ENCODE measurements at places on chromosomes 12 and 14. TPM values are rescaled to one million over a fixed set of nuclear protein-coding genes. Genes with fewer than 3 reads are reported as not detected.

Gene PSMA6
- 190 TPM for total RNA-seq

Gene LHX5
- not detected for total RNA-seq

DNA sequence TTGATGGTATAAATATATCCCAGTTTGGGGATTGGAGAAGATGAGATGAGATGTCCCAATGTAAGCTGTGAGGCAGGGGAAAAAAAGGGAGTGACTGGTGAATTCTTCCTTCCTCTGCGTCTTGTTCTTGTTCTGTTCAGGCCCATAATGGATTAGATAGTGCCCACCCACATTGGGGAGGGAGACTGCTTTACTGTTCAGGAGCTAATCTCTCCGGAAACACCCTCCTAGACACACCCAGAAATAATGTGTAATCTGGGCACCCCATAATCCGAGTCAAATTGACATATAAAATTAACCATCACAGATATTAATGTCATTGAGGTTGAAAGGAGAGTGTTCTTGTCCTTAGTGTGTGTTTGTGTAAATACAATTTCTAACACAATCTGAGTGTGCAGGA is 29.3 kb downstream of the ETV6 start:
- H3K36me3 ChIP-seq = no peaks in the 10 kb centered on the region
- no peaks in the 10 kb centered on the region for H3K4me1 ChIP-seq
- no peak overlapping the region for H3K4me3 ChIP-seq
- DNase-seq = no peak

- no peak overlapping the region for H3K4me3 ChIP-seq
- H3K27ac ChIP-seq = no peak overlapping the region
- H3K36me3 ChIP-seq = no peaks in the 10 kb centered on the region
- H3K4me1 ChIP-seq = no peaks in the 10 kb centered on the region
- DNase-seq = no peak
These were observed 321.1 kb downstream of the NOVA1 start for GRCh38 chr14:26276757-26277156.

Gene PEBP1
- 175 TPM for total RNA-seq

GRCh38 chr14:57254884-57255283 is 13.8 kb downstream of the EXOC5 start:
- no peak overlapping the region for H3K4me3 ChIP-seq
- no peak for DNase-seq
- no peaks in the 10 kb centered on the region for H3K36me3 ChIP-seq
- no peaks in the 10 kb centered on the region for H3K4me1 ChIP-seq

GRCh38 chr14:31275731-31276130 is 68.1 kb upstream of the HECTD1 start:
- H3K4me3 ChIP-seq = no peak overlapping the region
- DNase-seq = no peak
- no peak overlapping the region for H3K27ac ChIP-seq
- peaks cover 4% of the 10 kb centered on the region for H3K4me1 ChIP-seq

Gene RPS29
- total RNA-seq = 1,182 TPM

- peaks cover 17% of the 10 kb centered on the region for H3K36me3 ChIP-seq
- no peak for DNase-seq
- no peak overlapping the region for H3K4me3 ChIP-seq
- H3K27me3 ChIP-seq = no peaks in the 10 kb centered on the region
These were observed 7.3 kb downstream of the IFFO1 start for GRCh38 chr12:6548556-6548955.

DNA sequence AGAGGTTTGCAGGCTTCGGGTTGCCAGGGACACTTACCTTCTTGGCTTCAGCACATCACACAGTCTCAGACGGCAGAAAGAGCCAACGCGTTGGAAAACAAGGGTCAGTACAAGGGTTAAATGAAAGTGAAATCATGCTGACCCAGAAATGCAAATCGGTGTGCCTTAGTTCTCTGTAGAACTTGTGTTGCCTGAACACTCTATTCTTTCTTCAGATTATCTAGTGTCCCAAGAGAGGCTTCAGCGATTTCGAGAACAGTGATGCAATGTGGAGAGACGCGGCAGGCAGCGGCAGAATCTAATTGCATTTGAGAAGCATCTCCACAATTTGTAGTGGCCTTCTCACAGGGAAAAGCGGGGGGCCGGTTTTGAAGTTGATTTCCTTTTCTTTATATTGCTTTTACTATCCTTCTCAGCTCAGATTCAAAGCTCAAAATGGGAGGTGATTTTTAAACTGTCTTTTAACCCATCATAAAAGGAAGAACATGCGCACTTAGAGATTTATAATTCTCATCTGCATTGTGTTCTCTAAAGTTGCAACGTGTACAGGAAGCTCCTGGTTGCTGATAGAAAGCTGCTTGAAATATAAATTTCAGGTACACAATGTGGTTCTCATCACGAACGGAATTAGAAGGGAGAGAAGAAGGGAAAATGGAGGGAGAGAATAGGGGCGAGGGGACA is 67.8 kb upstream of the EGLN3 start:
- no peak overlapping the region for H3K27ac ChIP-seq
- DNase-seq = no peak
- H3K27me3 ChIP-seq = no peaks in the 10 kb centered on the region
- H3K36me3 ChIP-seq = no peaks in the 10 kb centered on the region
- no peaks in the 10 kb centered on the region for H3K4me1 ChIP-seq
- no peak overlapping the region for H3K4me3 ChIP-seq

DNA sequence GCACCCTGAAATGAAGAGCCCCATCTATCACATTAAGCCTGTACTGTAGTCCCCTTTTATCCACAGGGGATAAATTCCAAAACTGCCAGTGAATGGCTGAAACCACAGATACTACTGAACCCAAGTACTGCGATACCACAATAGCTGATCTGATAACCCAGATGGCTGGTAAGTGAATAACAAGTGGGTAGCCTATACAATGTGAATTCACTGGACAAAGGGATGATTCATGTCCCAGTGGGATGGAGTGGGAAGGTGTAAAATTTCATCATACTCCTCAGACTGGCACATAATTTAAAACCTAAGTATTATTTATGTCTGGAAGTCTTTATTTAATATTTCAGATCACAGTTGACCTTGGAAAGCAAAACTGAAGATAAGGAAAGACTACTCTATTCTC is 201.3 kb downstream of the GPHN start:
- no peaks in the 10 kb centered on the region for H3K27me3 ChIP-seq
- H3K27ac ChIP-seq = no peak overlapping the region
- peak; percentile 76 for DNase-seq
- no peaks in the 10 kb centered on the region for H3K4me1 ChIP-seq
- H3K4me3 ChIP-seq = no peak overlapping the region

Gene IFNG-AS1
- total RNA-seq = not detected

GRCh38 chr12:5262450-5262849 is 169.5 kb upstream of the NTF3 start:
- peak; percentile 83 for DNase-seq
- H3K27me3 ChIP-seq = no peaks in the 10 kb centered on the region
- no peak overlapping the region for H3K27ac ChIP-seq
- no peaks in the 10 kb centered on the region for H3K36me3 ChIP-seq

- no peaks in the 10 kb centered on the region for H3K4me1 ChIP-seq
- H3K4me3 ChIP-seq = no peak overlapping the region
- no peaks in the 10 kb centered on the region for H3K36me3 ChIP-seq
- no peaks in the 10 kb centered on the region for H3K27me3 ChIP-seq
These were observed 18.2 kb downstream of the IFNG-AS1 start for GRCh38 chr12:68007466-68007865.

Gene TAS2R50
- 2.3 TPM for total RNA-seq

DNA sequence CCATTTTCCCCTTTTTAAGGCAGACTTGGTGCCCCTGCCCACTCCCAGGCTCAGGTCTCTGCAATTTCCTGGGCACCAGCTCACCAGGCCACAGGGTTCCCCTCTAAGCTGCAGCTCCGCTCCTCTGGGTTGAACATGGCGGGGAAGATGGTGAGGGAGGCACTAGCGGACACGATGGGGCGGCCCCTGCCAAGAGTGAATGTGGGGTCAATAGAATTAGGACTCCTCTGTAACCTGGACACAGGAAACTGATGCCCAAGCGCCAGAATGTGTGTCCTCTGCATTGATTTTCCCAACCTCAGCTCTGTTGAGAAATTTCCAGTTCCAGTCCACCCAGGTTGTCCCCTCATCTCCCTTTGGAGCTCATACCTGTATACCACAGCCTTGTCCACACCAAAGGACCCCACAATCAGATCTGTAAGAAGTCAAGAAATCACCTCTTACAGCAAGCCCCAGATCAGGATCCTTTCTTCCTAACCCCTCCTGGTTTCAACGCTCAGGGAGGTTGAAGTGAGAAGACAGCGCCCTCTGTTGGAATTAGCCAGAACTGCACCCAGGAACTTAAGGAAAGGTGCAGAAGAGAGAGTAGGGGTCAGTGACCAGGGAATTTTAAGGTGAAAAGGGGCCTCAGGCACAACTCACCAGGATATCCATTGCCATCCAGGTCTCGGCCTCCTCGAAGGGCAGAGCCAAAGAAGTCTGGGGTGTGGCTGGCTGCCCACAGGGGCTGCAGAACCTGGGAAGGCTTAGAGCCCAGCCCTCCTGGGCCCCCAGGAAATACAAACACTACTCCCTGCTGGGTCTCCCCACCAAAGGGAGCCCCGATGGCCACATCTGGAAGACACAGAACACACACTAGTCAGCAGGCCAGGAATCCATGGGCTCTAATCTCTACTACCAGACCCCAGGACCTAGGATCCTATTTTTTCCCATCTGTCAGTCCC is 14.7 kb downstream of the ITGA5 start:
- no peak overlapping the region for H3K4me3 ChIP-seq
- no peaks in the 10 kb centered on the region for H3K4me1 ChIP-seq
- H3K36me3 ChIP-seq = peaks cover 68% of the 10 kb centered on the region
- peak; percentile 40 for DNase-seq

Gene KLRK1
- total RNA-seq = not detected

Gene CMKLR1
- under 0.01 TPM for total RNA-seq

DNA sequence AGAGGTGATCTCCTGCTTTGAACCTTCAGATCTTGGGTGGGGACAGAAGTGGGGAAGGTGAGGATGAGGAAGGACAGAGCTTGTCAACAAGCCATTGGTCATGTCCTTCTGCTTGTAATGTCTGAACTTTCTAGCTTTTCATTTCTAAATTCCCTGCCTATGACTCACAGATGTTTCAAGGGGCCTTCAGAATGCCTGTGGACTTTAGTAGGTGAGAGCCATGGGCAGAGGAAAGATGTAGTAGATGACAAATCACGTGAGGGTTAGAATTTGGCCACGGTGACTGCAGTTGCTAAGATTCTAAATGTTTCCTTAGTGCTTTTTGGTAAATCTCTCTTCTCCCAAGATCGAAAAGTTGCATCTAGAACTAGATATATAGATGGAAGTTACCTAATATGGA is 18.7 kb upstream of the CREBL2 start:
- peaks cover 9% of the 10 kb centered on the region for H3K27me3 ChIP-seq
- H3K36me3 ChIP-seq = no peaks in the 10 kb centered on the region
- DNase-seq = peak; percentile 71
- H3K4me1 ChIP-seq = no peaks in the 10 kb centered on the region

DNA sequence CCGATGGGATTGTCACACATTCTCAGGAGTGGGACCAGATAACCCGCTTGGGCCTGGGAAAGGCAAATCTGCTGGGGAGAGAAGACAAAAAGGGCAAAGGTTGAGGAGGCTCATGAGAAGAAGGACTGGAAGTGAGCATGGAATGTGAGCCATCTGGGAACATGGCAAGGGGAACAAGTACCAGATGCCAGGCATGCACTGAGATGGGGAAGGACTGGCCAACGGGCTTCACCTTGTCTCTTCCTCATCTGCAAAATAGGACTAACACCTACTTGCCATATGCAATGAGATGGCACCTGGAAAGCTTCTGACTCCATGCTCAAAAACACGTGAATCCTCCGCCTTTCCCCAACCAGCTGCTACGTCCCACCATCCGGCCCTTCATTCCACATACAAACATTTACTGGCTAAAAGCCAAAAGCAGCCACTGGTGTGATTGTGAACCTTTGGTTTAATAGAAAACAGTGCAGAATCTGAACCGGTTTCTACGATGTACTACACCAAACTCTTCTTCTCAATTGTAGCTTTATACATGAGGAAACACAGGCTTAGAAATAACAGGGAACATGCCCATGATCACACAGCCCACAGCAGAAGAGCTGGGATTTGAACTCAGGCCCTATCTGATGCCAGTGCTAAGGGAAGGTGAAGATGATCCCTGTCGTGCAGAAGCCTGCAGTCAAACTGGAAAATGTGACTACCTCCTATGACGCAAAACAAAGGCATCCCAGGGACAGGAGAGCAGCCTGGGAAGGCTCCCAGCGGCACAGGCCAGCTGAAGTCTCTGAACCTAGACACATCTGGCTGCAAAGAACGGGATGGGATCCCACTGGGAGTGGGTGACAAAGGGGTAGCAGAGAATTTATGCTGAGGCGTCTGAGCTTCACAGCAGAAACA is 112.1 kb downstream of the TTC7B start:
- no peaks in the 10 kb centered on the region for H3K27me3 ChIP-seq
- H3K4me3 ChIP-seq = no peak overlapping the region
- H3K4me1 ChIP-seq = no peaks in the 10 kb centered on the region
- H3K36me3 ChIP-seq = no peaks in the 10 kb centered on the region

GRCh38 chr14:53670701-53671100 is 285.9 kb downstream of the BMP4 start:
- H3K27me3 ChIP-seq = peaks cover 2% of the 10 kb centered on the region
- H3K4me1 ChIP-seq = no peaks in the 10 kb centered on the region
- no peak overlapping the region for H3K4me3 ChIP-seq
- peak; percentile 83 for DNase-seq
- no peak overlapping the region for H3K27ac ChIP-seq
- no peaks in the 10 kb centered on the region for H3K36me3 ChIP-seq

- H3K4me3 ChIP-seq = no peak overlapping the region
- H3K27ac ChIP-seq = no peak overlapping the region
- DNase-seq = no peak
- H3K4me1 ChIP-seq = no peaks in the 10 kb centered on the region
These were observed 65.1 kb downstream of the RNFT2 start for GRCh38 chr12:116803013-116803736.

- H3K27me3 ChIP-seq = no peaks in the 10 kb centered on the region
- H3K36me3 ChIP-seq = no peaks in the 10 kb centered on the region
- no peak overlapping the region for H3K27ac ChIP-seq
These were observed 157.8 kb downstream of the ZFP36L1 start for GRCh38 chr14:68634874-68635595.

DNA sequence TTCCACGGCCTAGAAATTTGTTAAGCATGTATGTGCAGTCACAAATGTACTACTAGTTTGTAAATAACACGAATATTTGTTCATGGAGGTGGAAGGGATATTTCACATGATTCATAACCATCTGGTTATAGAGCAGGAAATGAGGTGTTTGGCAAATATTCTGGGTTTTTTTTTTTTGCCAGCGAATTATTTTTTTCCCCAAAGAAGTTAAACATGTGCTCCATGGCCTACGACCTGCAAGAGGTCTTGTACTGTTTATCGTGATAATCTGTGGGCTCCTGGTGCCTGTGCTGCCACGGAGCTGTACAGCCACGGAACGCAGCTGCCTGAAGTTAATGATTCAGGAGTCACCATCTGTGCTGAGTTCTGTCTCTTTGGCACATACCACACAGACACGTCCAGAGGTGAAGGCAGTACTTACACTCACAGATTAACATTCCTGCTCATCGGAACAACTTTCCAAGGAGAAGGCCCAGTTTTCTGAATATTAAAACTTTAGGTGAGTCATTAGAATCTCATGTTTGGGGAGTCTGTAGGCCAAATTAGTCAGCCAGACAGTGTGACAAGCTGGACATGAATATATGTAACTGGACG is 156.3 kb downstream of the TMX1 start:
- no peaks in the 10 kb centered on the region for H3K36me3 ChIP-seq
- H3K27me3 ChIP-seq = no peaks in the 10 kb centered on the region
- peak; percentile 92 for DNase-seq
- H3K4me3 ChIP-seq = no peak overlapping the region

GRCh38 chr12:66199831-66200509 is 11.0 kb downstream of the IRAK3 start:
- H3K27ac ChIP-seq = no peak overlapping the region
- H3K4me1 ChIP-seq = peaks cover 5% of the 10 kb centered on the region
- no peak overlapping the region for H3K4me3 ChIP-seq
- no peaks in the 10 kb centered on the region for H3K36me3 ChIP-seq
- no peak for DNase-seq

Gene PKP2
- under 0.01 TPM for total RNA-seq

Gene CPSF2
- 41.8 TPM for total RNA-seq
